PC-3 (cell line): ENCODE measurements at places on chromosomes 6 and 20. TPM values are rescaled to one million over a fixed set of nuclear protein-coding genes. Genes with fewer than 3 reads are reported as not detected.

The LHFPL5 gene
- not detected in 2 replicates for total RNA-seq

The GGTLC1 gene
- not detected in 2 replicates for total RNA-seq

The EYA2 gene
- 0.29 and 0.33 TPM in 2 replicates for total RNA-seq

The VSX1 gene
- not detected in 2 replicates for total RNA-seq

The ACSS2 gene
- 78.9 and 125 TPM in 2 replicates for total RNA-seq

The BPIFB2 gene
- not detected in 2 replicates for total RNA-seq

GRCh38 chr6:141677598-141678211 lies 455.0 kb upstream of the GJE1 start:
- no peaks in the 10 kb centered on the region for H3K4me1 ChIP-seq
- no peak overlapping the region for H3K4me3 ChIP-seq
- no peaks in the 10 kb centered on the region for H3K36me3 ChIP-seq
- DNase-seq: peak; percentile 63
- no peaks in the 10 kb centered on the region for H3K27me3 ChIP-seq

GRCh38 chr20:63982937-63983336 lies 2.0 kb downstream of the PRPF6 start:
- DNase-seq: no peak
- H3K36me3 ChIP-seq: peaks cover 23% of the 10 kb centered on the region
- no peak overlapping the region for H3K27ac ChIP-seq
- no peaks in the 10 kb centered on the region for H3K27me3 ChIP-seq

DNA sequence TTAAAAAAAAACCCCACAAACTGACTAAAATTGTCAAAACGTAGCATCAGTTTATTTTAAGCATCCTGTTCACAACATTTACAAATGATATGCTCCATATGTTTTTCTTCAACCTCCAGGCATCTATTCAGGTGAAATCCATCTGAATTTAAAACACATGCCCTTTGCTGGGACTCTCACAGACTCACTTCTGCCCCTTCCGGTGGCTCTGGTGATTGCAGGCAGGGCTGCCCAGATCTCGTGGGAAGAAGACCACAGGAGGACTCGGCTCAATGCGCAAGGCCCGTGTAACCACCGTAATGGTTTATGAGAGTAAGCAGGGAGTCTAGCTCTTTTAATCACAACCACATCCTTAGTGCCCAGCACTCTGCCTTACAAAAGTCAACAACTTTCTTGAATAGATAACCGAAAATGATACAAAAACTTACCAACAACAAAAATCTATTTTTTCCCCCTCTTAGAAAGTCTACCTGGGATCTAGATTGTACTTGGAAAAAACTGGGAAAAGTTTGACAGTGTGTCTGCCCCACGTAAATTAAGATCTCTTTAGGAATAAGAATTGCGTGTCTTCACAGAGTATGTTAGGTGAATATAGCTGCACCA lies 139.1 kb downstream of the KIF16B start:
- no peak overlapping the region for H3K4me3 ChIP-seq
- DNase-seq: peak; percentile 82
- no peak overlapping the region for H3K27ac ChIP-seq
- H3K4me1 ChIP-seq: peaks cover 16% of the 10 kb centered on the region
- 0 out of 2 replicates have a peak, but pooled peaks cover under 1% of the 10 kb centered on the region for H3K36me3 ChIP-seq

- no peaks in the 10 kb centered on the region for H3K4me1 ChIP-seq
- H3K36me3 ChIP-seq: peaks cover 12% of the 10 kb centered on the region
- DNase-seq: no peak
These were observed 66.0 kb downstream of the UBR2 start for GRCh38 chr6:42629845-42630244.

DNA sequence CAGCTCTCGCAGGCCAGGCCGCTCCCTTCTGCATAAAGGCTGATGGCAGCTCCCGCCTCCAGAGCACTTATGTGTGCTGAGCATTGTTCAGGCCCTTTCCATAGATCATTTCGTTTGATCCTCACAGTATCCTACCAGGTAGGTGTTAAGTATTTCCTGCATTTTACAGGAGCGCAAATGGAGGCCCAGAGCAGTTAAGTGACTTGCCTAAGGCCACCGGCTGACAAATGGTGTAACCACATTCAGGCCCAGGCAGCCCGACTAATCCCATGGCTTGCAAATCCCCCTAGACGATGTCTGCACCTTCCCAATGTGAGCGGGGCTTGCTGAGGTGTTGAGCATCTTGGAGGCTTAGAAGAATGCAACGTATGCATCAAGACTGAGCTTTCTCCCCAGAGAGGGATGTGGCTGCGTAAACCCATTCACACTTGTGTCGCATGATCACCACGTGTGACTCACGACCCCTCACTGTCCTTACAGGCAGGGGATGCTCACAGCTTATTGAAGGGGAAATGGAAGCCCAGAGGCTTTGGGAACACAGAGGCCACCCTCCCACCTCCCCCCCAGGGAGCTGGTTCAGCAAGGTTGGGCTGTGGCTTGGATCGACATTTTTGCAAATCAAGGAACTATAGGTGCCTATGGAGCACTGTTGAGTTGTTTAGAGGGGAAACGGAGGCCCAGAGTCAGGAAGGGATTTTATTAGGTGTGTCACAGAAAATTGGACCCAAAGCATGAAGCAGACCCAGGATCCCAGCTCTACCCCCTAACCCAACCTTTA lies 7.0 kb downstream of the BPIFB2 start:
- H3K4me3 ChIP-seq: no peak overlapping the region
- H3K4me1 ChIP-seq: no peaks in the 10 kb centered on the region
- H3K27me3 ChIP-seq: peaks cover 73% of the 10 kb centered on the region
- H3K27ac ChIP-seq: no peak overlapping the region
- no peaks in the 10 kb centered on the region for H3K36me3 ChIP-seq

- H3K27me3 ChIP-seq: peaks cover 23% of the 10 kb centered on the region
- no peak overlapping the region for H3K27ac ChIP-seq
- no peaks in the 10 kb centered on the region for H3K4me1 ChIP-seq
- H3K36me3 ChIP-seq: no peaks in the 10 kb centered on the region
These were observed 105.8 kb downstream of the SCML4 start for GRCh38 chr6:107718341-107718740.

DNA sequence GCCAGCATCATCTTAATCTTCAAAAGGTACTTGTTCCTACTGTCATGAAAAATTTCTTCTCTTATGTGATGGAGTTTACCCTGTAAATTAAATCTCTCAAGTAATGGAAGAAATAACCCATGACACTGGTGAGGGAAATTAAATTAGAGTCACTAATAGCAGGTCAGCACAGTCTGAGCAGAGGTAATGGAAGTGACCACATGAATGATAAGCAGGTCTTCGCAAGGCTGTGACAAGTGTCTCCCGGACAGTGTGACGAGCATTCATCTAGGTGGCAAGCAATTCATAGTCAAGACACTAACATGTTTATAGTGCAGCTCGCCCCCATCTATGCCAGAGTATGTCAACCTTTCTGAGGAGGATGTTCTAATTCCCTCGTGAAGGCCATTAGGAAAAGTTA lies 249.2 kb downstream of the FRK start:
- peaks cover 22% of the 10 kb centered on the region for H3K27me3 ChIP-seq
- no peaks in the 10 kb centered on the region for H3K4me1 ChIP-seq
- DNase-seq: no peak

GRCh38 chr20:49448917-49449316 lies 33.6 kb downstream of the KCNB1 start:
- no peaks in the 10 kb centered on the region for H3K27me3 ChIP-seq
- peaks cover 16% of the 10 kb centered on the region for H3K4me1 ChIP-seq
- no peak overlapping the region for H3K4me3 ChIP-seq
- no peak for DNase-seq
